Activated CD4-positive, alpha-beta T cell treated with anti-CD3 and anti-CD28 coated beads, Interleukin-2, amount 10 ng/mL, durations not matched to agents 24 days and 14 days (primary cell): ENCODE measurements at places on chromosomes 3 and 15. TPM values are rescaled to one million over a fixed set of nuclear protein-coding genes. Genes with fewer than 3 reads are reported as not detected.
A peak's percentile ranks its signal among the peaks of the same experiment; 100 is the strongest.

DNA sequence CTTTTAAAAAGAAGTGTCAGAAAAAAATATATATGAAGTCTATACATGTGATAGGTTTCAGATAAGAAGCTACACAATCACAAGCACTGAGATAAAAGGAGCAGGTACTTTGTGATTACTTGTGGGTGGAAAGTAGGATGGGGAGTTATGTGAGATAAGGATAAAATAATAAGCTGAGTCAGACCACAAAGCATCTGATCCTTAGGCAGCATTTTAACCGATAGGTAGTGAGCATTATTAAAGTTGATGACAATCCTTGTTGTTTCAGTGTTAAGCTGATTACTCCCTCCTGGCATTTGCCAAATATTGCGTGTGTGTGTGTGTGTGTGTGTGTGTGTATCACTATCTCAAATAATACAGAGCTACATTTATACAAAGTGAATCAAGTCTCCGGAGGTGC is 483.1 kb downstream of the NAALADL2 start:
- no peak for DNase-seq

GRCh38 chr3:187401856-187402255 is 33.7 kb downstream of the RTP4 start:
- no peak for DNase-seq

DNA sequence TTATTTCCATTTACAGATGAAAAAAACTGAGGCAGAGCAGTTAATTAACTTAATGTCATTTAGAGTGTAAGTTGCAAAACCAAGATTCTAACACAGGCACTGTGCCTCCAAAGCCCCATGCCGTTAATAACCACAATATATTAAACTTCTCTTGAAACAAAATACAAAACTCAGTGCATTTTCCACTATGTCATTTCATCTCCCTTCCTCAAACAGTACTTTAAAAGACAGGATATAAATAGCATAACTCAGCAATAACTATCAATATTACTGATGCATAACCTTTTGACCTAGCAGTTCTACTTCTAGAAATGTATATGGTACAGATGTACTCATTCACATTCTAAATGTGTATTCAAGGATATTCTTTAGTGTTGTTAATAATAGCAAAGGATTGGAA is 5.1 kb upstream of the TASOR start:
- DNase-seq = no peak

DNA sequence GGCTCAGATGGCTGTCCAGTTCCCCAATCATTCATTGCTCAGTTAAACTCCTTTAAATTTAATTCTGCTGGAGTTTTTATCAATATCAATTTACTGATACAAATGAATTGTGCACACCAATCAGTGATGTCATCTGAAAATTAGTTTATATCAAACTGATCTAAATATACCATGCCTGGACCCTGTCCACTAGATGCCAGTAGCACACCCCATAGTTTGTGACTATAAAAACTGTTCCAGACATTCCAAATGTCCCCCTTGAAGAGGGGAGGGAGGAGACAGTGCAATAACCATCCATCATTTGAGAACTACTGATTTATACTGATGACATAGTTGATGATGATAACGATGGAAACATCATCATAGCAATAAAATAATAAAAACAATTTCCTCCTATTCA is 232.1 kb downstream of the MAGI1 start:
- DNase-seq = no peak

- DNase-seq = no peak
Measured at GRCh38 chr15:89489376-89489775, 7.0 kb downstream of the RHCG start.

DNA sequence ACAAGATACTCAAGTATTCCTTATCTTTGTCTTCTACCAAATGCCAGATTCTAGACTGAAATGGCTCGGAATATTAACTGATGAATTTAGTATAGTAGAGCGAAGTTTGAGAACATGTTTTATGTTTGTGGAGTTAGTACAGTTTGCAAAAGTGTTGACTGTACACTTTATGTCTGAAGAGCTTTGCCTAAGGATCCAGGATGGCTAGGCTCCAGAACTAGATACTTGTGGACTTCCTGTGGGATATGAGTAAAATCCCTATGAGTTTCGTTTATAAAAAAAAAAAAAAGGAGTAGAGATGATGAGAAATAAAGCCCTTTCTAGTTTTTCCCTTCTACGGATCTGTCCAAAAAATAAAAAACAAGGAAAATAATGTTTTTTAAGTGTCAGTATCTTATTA is 96.7 kb downstream of the TP63 start:
- no peak for DNase-seq

GRCh38 chr15:39698444-39699390 is 83.9 kb downstream of the FSIP1 start:
- DNase-seq = no peak

DNA sequence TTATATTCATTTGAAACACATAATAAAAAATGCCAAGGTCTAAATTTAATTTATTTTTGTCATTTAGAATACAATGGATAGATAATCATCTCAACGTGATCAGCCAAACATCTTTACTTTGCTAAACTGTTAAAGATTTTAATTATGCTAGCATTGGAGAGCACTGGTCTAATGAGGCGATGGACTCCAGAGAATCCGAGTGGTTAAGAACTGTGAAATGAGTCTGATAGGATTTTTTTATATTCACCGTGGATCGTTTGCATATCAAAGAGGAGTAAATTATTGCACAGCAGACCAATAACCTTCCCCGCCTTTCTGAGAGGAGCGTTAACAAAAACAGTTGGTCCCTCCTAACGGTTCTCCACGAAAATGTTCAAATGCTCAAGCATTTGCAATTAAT is 540.8 kb downstream of the FOXP1 start:
- no peak for DNase-seq

GRCh38 chr15:95327661-95328060 is 1002.8 kb upstream of the NR2F2 start:
- no peak for DNase-seq

DNA sequence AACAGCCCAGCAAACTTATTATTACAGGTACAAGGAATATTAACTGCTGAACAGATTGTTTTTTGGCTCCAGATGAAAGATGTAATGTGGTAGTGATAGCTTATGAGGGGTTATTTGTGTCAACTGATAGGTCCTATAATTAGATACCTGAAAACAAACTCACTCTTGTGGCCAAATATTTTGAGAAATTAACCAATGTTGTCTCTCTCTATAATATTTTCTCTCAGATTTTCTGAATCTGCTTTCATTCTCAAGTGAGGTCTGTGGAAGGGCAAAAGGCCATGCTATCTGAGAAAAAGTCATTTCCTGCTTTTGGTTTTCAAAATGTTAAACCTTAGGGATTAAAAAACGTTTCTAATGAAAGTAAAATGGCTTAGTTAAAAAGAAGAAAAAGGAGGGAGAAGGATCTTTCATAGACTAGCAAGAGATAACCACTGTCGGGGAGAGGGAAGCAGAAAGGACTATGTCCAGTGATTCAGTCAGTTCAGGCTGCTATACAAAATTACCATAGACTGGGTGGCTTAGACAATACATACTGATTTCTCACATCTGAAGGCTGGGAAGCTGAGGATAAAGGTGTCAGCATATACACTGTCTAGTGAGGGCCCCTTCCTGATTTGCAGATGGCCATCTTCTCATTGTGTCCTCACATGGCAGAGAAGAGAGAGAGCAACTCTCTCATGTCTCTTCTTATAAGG is 277.5 kb upstream of the P2RY1 start:
- no peak for DNase-seq

- no peak for DNase-seq
Measured at GRCh38 chr3:66014651-66015050, 24.1 kb downstream of the MAGI1 start.

DNA sequence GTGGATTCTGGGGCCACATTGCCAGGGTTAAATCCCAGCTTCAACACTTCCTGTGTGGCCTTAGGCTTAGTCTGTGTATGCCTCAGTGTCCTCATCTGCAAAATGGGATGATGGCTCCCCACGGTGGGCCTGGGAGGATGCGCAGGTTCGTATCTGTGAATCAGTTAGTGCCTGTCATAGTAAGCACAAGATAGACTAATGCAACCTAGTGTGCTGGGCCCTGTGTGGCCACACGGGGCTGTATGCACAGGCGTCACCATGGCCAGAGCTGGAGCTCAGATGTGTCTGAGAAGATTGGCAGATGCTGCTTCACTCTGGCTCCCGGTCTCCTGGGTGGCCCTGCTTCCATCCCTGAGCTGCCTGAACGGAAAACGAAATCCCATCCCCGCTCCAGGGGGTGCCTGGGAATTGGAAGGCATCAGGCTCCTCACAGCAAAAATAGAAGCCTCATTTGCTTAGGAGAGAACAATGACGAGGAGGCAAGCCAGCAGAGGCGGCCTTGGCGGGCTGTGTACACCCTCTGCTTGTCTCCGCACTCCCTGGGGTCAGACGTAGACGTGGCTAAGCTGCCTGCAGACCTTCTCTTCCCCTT is 103.6 kb downstream of the APBA2 start:
- DNase-seq = no peak

DNA sequence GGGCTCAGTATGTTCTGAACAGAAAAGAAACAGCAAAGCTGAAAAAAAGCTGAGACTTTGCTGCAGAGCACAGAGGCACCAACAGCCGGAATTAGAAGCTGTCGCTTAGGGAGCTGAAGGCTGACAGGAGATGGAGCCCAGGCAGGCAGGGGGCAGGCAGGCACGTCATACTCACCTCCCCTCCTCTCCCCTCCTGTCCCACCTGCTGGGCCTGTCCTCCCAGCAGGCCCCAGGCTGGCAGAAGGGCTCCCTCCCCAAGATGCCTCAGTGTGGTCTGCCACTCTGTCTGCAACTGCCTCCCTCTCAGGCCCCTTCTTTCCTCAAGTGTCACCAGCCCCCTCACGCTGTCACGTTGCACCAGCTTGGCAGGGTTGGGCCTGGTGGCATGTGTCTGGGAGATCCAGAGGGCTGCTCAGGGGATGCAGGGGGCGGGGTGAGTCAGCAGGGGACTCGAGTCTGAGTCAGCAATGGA is 3.2 kb upstream of the ANKRD63 start:
- no peak for DNase-seq

GRCh38 chr3:99711351-99711750 is 73.0 kb downstream of the COL8A1 start:
- DNase-seq = no peak

DNA sequence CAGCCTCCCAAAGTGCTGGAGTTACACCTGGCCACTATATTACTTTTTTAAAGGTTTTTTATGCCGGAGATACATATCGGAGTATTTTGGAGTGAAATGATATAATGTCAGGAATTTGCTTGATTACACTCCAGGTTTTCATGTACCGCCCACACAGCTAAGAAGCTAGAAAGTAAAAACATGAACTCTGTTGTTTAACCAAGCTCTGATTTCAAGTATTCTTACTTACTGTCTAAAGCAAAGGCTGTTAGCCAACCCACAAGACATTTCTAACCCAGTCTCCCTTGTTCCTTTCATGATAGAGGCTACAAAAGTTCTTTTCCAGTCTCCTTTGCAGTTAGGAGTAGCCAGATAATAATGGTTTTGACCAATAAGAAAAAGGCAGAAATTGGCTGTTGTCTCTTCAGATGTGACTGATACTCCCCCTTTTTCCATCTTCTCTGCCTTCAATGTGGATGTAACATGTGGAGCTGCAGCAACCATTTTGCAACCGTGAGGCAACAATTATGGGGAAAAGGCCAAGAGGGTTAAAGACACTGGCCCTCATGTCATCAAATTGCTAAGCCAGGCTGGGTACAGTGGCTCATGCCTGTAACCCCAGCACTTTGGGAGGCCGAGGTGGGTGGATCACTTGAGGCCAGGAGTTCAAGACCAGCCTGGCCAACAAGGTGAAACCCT is 6.1 kb upstream of the CP start:
- DNase-seq = no peak

DNA sequence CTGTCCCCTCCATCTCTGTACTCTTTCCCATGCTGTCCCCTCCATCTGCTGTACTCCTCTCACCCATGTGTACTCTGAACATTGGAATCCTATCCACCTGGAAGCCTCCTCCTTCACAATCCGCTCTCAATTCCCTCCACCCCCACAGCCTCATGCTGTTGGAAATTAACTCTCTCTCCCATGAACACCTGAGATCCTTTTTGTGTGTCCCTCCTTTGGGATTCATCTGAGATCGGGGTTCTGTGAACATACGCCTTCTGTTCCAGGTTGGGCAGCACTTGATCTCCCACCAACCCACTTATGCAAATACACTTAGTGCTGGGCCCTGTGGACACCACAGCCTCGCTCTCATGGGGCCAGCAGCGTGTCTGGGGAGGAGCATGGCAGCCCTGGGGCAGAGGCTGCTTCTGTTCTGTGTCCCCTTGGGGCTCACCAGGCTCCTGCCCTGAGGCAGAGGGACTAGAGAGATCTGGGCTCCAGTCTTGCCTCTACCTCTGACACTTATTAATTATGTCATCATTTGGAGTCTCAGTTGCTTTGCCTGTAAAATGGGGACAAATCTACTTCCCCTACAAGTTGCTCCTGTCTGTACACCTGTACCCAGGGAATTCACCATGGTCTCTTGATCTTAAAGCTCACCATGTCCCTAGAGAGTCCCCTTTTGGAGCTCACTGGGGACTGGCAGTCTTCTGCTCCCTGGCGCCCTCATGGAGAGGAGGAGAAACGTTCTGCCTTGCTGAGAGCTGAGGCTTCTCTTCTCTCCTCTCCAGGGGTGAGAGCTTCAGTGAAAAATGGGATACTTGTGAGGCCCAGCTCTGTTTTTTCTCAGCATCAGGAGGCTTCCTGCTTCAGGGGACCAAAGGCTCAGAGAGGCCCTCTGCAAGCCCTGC is 42.7 kb downstream of the ITGA11 start:
- peak; percentile 55 for DNase-seq

DNA sequence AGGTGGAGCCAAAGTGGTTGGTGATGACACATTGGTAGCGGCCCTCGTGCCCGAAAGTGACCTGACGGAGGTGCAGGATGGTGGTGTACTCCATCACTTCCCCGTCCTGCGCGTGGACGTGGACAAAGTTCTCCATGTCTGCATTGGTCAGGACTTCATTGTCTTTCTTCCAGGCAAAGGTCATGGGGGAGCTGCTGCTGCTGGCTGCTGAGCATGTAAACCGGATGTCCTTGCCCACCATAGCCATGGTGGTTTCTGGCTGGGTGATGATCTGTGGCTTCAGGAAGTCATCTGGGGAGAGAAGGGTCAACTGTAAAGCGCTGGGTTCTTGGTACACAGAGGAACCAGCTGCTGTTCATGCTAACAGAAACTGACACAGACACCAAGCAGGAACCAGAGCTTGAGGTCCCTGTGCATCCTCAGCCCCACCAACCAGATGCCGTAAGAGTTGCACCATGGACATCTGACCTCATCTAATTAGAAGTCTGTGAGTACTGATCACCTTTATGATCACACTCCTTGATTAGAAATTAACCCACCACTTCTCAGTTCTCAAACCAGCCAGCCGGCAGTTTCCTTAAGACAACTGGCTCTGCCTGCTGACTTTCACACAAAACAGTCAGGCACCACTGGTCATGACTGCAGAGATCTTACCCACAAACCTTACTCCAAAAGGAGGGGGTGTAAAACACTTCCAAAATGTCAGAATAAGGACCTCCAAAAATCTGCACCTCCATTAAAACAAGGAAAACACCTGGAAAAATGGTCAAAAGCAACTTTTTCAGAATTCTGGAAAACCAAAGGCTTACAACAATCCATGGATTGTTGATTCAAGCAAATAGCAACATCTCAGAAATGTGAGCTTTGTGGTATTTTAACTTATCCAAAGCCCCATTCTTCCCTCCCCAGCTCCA is 114.6 kb downstream of the LRIG1 start:
- no peak for DNase-seq

CSK gene
- 332 and 340 TPM in 2 replicates for total RNA-seq

LTK gene
- not detected in 2 replicates for total RNA-seq

STRA6 gene
- total RNA-seq = not detected in 2 replicates

COL6A5 gene
- not detected in 2 replicates for total RNA-seq

GNAT1 gene
- not detected in 2 replicates for total RNA-seq

NEK10 gene
- total RNA-seq = 0.26 and 0.28 TPM in 2 replicates

SPRED1 gene
- 0.44 and 0.71 TPM in 2 replicates for total RNA-seq
